ENCODE measurements at places on chromosomes 4 and X.

- DNase-seq: no peak
Measured at GRCh38 chr4:45638641-45639040, 485.2 kb downstream of the GABRG1 start.

DNA sequence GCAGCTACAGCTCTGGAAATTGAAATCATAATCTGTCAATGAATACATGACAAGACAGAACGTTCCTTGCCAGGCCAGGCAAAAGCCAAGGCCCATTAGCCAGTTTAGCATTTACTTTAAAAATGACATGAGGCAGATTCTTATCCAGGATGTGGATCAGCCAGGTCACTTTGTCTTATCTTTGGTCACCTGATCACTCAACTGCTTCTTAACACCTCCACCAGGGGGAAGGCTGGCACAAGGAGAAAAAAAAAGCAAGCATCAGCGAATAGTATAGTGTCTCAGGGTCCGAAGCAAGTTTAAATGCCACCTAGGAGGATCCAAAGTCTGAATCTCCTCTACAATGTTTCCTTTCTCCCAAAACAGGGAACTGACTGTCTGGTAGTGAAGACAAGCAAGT is 18.8 kb downstream of the ATP1B4 start:
- DNase-seq: no peak

DNA sequence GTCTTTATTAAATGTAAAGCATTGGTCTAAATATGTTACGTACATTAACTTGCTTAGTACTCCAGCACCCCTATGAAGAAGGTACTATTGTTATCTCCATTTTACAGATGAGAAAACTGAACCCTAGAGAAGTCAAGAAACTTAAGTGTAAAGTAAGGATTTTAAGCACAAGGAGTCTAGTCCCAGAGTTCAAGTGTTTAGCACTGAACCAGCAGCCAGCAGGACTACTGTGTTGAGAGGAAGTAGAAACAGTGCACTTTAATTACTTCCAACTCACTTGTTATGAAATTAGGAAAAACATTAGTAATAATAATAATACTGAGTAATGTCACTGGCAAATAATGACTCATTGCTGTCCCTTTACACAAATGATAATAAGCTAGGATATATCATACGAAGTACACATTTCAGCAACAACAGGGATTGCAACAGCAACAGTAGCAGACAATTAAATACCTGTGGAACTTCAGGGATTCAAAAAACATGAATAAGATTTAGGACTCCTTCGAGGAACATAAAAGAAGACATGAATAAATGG is 548.1 kb upstream of the HS3ST1 start:
- no peak for DNase-seq

DNA sequence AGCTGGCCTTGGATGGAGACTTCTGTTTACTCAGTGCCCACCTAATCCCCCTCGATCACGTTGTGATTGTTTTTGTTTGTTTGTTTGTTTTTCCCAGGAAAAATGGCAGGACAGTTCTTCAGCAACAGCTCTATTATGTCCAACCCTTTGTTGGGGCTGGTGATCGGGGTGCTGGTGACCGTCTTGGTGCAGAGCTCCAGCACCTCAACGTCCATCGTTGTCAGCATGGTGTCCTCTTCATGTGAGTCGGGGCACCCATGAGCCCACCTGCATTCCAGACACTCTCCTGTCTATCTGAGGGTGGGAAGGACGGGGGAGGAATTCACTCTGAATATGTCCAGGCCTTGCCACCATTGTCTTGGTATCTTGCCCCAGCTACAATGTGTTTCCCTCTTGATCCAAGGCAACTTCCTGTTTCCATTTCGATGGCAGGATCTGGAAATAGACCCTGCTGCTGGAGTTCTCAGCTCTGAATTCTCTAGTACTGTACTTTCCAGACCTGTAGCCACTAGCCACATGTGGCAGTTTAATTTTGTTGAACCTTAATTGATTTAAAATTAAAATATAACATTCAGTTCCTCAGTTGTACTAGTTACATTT is 10.5 kb downstream of the SLC34A2 start:
- no peak for DNase-seq

DNA sequence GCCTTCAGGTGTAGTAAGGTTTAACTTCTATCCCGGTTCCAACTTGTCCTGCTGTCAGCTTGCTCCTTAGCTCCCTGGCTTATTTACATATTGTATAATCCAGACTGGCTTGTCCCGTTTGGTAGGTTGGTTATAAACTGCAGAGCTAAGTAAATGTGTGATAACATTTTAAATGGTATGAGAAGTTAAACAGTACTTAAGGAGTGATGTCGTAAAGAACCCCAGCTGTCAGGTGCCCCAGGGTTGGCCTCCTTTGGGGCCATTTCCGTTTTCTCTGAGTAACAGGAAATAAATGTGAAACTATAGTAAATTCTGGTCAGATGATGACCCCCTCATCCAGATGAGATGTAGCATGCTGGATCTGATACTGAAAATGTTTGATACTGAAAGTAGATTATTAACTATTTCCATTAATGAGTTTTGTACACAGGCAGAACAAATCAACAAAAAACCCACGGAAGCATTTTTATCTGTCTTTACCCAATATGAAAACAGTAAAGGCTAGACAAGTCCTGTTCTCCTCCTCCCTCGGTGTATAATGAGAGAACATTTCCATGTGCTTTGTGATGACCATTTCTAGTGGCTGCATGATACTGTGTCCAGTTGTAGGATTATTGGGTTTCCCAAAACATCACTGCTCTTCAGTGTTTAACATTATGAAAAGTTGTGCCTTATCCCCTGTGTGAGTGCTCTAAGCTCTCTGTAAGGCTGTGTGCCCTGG is 22.4 kb downstream of the GAB1 start:
- no peak for DNase-seq

GRCh38 chr4:128228845-128229795 is 58.5 kb downstream of the PGRMC2 start:
- no peak for DNase-seq

DNA sequence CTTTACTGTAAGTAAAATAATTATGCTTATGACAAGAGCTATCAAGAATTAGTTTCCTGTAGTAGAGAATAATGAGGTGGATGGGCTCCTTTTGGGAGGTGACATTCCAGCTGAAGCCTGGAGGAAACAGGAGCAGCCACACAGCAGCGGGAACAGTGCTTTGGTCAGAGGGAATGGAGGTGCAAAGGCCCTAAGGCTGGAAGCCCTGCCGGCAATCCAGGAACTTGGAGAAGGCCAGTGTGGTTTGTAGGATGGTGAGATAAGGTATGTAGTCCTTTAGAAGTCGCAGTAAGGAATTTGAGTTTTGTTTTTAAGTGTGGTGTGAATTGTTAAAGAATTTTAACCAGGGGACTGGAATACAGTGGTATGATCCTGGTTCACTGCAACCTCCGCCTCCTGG is 8.1 kb downstream of the TMEM131L start:
- DNase-seq: no peak

- DNase-seq: no peak
Measured at GRCh38 chrX:43436517-43436916, 219.6 kb upstream of the MAOA start.

DNA sequence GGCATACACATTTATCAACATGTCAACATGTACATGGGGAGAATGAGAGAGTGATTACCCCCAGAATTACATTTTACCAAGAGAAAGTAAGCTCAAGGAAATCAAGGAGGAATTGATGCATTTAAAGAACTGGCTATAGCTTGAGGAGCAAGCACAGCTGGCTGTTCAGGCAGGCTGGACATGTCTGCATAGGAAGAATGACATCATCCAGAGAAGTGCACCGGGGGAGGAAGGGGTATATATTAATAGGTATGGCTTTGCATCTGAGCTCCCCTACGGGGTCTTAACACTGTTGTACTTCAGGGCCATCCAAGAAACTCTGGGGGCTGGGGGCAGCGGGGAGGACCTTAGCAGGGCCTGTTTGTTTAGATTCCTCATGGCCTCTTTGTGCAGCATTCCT is 222.4 kb upstream of the VCX start:
- peak; percentile 2 for DNase-seq

- no peak for DNase-seq
Measured at GRCh38 chrX:133609166-133609565, 193.9 kb upstream of the GPC4 start.

DNA sequence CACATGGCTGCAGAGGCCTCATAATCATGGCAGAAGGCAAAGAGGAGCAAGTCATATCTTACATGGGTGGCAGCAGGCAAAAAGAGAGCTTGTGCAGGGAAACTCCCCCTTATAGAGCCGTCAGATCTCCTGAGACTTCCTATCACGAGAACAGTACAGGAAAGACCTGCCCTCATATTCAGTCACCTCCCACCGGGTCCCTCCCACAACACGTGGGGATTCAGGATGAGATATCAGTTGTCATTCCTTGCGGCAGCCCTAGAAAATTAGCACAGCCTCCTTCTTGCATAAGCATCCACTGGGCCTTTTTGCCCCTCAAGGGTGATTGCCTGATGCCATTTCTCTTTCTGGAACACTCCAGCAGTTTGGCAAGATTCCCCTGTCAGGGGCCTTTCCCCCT is 61.7 kb upstream of the STX18 start:
- DNase-seq: no peak

GRCh38 chr4:155179216-155179615 is 29.2 kb upstream of the NPY2R start:
- DNase-seq: no peak

- no peak for DNase-seq
Measured at GRCh38 chr4:119130365-119131065, 5.1 kb upstream of the MYOZ2 start.

GRCh38 chr4:140944572-140944971 is 188.4 kb upstream of the TBC1D9 start:
- no peak for DNase-seq

DNA sequence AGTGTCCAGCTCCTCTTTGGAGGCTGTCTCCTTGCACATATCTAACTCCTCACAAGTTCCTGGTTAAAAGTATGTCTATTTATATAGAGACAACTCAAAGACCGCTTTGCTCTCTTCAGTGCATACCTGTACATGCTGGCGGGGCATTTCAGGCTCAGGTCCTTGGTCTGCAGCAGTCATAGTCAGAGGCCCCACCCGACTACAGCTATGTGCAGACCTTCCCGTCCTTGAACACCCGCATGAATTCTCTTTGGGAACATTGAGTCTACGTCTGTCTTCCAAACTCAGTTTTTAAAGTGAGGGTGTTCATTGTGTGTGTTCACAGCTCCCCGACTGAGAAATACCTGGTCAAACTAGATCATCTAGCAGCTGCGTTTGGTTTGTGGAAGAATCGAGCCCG is 4.2 kb downstream of the BCOR start:
- no peak for DNase-seq

- DNase-seq: no peak
Measured at GRCh38 chr4:15794426-15794825, 16.3 kb downstream of the CD38 start.

- DNase-seq: no peak
Measured at GRCh38 chr4:182764137-182764536, 153.0 kb downstream of the DCTD start.

GRCh38 chr4:3007724-3008123 is 44.4 kb downstream of the GRK4 start:
- no peak for DNase-seq

- no peak for DNase-seq
Measured at GRCh38 chr4:108619372-108620100, 840 bp upstream of the RPL34 start.
